Stimulated activated CD4-positive, alpha-beta T cell treated with anti-CD3 and anti-CD28 coated beads, Interleukin-12 subunit alpha, Interleukin-12 subunit beta, amount 100 ng/mL, for 24 hours (primary cell): ENCODE measurements at places on chromosomes 4 and X.

- no peak for DNase-seq
Measured at GRCh38 chr4:7159923-7160322, 32.4 kb upstream of the SORCS2 start.

- DNase-seq, result no peak
Measured at GRCh38 chr4:150664935-150665334, 83.0 kb downstream of the MAB21L2 start.

DNA sequence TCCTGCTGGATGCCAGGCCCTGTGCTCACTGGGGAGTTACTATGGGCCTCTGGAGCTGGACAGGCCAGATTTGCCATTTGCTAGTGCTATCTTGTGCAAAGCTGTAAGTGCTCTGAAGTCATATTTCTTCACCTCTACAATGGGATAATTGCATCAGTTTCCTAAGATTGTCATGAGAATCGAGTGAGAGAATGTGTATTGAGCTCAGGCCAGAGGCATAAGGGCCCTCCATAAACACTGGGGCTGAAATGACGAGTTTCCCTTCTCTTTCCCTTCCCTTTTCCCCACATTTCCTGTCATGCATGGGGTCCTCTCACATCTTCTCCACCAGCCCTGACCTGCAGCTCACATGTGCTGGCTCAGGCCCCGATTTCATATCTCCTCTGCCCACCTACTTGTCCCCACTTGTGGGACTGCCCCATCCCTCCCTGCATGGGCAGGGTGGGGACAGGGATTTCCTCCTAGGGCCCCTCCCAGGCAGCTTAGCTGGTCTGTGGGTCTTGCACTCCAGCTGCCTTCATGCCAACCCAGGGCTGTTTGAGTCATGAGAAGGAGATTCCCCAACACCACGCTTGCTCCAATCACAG lies 358.8 kb downstream of the MID1IP1 start:
- no peak for DNase-seq

GRCh38 chrX:771536-771935 lies 140.9 kb downstream of the SHOX start:
- DNase-seq, result no peak
